ENCODE measurements at places on chromosomes 11 and 22.
A peak's percentile ranks its signal among the peaks of the same experiment; 100 is the strongest.

- no peak for DNase-seq
Observed at GRCh38 chr22:20867179-20868024, 8.6 kb downstream of the SNAP29 start.

GRCh38 chr11:69126286-69126685 lies 29.4 kb upstream of the SMIM38 start:
- no peak for DNase-seq

DNA sequence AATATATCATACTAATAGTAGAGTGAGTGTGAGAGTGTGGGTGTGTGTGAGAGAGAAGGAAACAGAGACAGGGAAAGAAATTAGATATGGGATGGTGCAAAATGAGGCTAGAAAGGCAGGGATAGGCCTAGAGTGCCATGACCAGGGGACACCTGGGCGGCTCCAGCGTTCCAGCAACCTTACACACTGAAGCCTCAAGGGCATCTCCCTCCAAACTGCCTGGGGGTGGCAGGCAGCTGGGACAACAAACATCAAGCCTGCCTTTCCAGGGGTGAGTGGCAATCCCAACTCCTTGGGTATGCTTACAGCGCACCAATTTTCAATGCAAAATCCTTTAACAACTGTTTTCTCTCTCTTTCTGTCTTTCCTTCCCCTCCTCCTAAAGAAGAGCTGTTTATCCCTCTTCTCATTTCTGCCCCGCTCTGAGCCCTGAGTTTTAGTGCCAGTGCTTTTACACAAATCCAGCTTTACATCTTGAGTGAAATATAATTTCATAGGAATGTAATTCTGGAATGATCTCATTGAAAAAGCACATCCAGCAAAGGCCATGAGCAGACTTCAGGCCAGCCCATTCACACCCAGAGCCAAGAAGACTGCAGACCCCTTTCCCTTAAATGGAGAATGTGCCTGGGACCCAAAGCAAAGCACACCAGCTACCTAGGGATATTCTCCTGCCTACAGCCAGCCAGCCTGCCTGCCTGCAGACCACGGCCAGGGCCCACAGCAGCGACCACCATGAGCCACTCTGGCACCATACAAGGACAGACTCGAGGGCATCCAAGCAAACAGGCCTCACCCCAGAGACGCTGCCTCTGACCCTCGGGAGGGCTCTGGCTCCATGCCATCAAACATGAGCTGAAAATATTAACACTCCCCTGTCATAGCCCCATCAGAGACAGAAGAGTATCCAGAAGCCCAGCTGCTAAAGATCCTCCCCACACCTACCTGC lies 90.3 kb downstream of the RPL27A start:
- no peak for DNase-seq

DNA sequence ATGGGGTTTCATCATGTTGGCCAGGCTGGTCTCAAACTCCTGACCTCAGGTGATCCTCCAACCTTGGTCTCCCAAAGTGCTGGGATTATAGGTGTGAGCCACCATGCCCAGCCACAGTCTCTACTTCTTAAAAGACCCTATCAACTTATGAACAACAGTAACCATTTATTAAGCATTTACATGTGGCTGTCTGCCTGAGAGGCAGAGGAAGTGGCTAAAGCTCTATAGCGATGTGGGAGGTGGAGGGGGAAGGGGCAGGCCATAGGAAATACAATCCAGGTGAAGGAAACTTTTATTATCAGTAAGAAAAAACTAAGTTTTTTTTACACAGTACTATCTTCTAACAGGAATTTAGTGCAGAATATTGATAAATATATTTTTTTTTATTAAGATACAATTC lies 87.8 kb upstream of the PHOX2A start:
- no peak for DNase-seq

DNA sequence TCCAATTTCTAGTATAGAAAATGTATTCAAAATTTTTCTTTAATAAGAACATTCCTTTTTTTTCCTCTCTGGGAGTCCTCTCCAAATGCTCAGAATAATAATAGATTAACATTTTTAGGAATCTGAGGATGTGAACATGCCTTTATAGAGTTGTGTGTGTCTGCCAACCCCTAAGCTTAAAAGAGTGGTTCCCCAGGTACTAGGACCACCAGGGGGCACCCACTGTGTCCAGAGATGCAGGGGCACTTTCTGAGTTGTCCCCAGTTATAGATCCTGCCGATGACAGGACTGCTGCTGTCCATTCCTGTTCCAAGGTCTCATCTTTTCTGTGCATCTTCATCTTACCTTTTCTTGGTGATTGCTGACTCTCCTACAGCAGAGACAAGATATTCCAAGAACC lies 27.0 kb upstream of the MICAL2 start:
- DNase-seq = no peak

- no peak for DNase-seq
Observed at GRCh38 chr22:32244547-32244946, 10.6 kb downstream of the SLC5A4 start.

DNA sequence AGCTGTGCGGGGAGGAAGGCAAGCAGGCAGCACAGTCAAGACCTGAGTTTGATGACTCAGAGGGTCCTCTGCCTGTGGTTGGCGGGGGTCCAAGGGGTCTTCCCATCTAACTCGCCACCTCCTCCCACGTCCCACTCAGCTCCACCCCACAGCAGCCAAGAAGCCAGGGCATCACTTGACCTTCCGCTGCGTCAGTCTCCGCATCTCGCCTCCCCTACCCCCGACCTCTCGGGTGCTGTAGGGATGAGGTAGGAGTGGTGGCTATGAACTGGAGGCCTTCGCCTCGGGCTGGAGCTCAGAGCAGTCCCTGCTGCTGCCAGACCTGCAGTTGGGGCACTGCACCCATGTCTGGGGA lies 90.6 kb downstream of the CDKN1C start:
- no peak for DNase-seq

GRCh38 chr11:123178186-123178585 lies 16.9 kb downstream of the CLMP start:
- DNase-seq = no peak

- no peak for DNase-seq
Observed at GRCh38 chr22:17435375-17435774, 66.1 kb downstream of the CECR2 start.

- no peak for DNase-seq
Observed at GRCh38 chr11:25613865-25614264, 718.1 kb upstream of the ANO3 start.

DNA sequence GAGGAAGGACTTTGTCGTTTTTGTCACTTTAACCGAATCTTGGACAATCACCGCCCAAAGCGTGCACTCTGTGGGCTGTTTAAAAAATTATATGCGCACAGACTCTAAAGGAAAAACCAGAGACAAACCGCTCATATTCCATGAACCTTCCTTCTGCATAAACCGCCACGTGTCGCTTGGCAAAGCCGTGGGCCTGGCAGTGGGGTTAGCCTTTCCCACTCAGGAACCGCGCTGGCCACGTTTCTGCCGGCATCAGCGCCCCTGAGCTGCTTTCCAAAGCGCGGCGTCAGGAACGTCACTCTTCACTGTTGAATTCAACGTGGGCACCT lies 22.8 kb downstream of the KRTAP5-5 start:
- DNase-seq = no peak

DNA sequence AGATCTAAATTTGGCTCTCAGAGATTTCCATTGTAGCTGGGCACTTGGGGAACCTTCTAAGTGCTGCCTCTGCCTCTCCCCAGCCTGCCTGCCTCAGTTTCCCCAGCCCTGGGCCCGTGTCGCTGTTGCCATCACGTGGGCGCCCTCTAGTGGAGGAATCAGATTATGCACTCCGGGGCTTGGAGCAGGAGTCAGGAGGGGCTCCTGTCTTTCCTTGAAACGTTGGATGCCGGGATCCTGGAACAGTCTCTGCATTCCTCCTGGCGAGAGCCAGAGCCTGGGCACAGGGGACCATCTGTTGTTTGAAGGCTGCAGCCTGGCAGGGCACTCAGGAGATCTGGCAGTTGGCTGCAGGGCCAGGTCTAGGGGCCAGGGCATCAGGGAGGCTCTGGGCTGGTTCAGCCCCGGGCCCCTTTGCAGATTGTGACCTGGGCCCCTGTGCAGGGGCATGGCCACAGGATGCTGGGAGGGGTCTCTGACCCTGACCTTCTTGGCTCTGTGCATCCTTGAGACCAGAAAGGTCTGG lies 71.6 kb downstream of the LRP5 start:
- DNase-seq = peak; percentile 23

GRCh38 chr11:110526323-110526722 lies 96.6 kb downstream of the FDX1 start:
- no peak for DNase-seq
